Retina (tissue), 1 donor: ENCODE measurements at places on chromosomes 2 and 18.

DNA sequence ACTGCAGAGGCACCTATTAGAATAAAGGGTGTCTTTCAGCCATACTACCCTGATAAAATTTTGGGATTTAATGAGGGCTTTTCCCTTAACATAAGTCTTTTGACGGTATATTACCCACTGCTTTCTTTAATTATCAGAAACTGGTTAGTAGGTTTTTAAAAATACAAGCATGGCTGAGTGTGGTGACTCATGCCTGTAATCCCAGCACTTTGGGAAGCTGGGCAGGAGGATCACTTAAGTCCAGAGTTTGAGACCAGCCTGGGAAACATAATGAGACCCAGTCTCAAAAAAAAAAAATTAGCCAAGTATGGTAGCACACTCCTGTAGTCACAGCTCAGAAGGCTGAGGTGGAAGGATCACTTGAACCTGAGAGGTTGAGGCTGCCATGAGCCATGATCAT, 16.1 kb downstream of the CPSF3 start:
- no peak for DNase-seq

DNA sequence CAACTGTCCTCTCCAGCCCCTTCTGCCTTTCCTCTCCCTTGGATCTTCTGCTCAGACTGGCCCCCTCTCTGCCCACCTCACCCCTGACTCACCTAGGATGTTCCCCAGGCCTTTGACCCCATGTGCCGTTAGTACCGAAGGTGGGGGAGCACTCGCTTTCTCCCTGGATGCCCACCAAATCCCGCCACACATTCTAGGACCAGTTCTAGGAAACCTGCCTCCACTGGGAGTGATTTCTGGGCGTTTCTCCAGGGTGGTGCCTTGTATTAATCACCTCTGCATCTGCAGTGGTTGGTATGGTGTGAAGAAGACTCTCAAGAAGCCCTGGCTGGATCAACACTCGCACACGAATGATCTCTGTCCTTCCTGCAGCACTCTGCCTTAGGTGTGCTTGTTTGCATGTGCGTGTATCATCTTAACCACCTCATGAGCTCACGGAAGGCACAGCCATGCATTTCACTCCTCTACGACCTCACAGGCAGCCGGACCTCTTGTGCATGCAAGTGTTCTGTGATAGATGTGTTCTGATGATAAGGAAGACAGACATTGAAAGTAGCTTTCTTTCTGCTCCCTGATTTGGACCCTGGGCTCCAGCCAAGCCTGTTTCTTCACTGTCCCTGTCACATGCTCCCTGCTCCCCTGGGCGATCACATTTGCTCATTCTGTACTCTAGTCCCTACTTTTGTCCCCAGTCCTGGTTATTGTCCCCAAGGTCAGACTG, 69.4 kb downstream of the LIPG start:
- no peak for DNase-seq

DNA sequence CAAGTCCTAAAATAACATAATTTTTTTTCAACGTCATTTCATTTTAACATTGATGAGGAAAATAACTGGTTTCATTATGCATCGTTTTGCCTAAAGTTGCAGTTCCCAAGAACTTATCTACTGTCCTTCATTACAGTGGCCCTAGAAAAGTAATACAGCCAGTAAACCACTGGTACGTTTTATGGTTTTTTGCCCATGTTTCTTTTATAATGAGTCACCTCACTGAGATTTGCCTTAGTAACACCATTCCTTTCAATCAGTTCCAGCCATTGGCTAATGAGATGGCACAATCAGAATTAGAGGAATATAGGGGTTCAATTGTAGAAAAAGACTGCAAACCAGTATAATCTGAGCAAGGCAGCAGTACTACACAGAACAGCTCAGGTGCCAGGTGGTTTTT, 422.6 kb upstream of the LYPD1 start:
- DNase-seq = no peak

DNA sequence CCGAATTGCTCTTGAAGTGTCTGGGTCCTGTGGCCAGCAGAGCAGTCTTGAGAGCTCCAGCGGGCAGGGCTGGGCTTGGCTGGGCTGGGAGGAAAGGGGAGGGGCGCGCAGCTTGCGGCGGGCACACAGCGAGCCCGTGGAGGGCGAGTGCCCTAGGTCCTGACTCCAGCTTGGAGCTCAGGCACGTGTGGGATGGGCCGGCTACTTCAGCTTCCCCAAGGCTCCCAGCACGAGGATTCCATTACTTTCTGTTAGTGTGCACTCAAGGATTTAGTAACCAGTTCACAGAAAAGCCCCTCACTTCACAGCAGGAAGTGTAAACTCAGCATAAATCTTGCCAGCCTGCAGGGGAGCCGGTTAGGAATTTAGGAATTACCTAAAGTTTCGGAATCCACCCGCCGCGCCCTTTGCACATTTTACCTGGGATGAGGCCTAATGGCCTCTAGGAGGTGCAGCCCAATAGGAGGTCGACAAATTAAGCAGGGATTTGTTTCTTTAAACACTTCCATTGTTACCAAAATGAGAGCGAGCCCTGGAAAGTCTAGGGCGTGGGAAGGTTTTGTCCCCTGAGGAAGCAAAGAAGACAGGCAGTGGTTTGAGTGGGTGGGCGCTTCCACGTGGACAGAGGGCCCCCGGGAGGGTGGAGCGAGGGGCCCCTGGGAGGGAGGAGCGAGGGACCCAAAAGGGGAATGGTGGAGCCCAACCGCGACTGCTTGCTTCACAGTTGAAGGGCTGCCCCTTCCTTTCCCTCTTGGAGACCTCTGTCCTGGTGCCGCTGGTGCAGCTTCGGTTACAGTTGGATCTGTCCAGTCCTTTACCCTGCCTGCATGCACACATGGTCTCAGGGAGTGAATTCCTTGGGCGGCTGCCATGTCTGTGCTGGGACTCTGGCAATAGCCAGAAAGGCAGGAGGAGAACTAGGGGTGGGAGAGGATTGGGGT, 93.3 kb downstream of the CTAGE1 start:
- peak; percentile 62 for DNase-seq
